ENCODE measurements at places on chromosomes 11 and 22. TPM values are rescaled to one million over a fixed set of nuclear protein-coding genes. Genes with fewer than 3 reads are reported as not detected.

DNA sequence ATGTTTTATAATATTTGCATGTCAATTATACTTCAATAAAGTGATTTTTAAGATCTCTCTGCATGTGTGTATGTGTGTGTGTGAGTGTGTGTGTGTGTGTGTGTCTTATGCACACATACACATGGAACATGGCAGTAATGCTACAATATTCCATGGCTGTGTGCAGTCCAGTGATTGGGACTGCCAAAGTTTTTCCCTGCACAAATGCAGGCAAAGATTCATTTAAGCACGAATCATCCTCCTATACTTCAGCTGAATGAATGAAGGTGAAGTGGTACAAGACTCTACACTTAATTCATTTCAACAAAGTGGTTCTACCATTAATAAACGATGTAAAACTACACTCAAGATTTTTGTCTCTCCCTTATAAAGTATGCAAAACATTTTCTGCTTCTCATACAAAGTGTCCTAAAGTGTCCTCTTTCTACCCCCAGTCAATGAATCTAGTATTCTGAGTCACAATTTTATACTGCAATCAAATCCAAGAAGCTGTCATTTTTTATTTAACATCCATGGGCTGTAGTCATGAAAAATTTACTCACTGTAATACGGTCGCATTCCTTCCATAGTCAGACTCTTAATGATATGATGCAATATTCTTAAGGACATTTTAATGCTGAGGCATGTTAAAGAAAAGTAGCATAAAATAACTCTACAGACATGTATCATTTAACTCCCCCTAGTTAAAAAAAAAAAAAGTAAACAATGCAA lies 132.4 kb downstream of the TTC28 start:
- DNase-seq: no peak

DNA sequence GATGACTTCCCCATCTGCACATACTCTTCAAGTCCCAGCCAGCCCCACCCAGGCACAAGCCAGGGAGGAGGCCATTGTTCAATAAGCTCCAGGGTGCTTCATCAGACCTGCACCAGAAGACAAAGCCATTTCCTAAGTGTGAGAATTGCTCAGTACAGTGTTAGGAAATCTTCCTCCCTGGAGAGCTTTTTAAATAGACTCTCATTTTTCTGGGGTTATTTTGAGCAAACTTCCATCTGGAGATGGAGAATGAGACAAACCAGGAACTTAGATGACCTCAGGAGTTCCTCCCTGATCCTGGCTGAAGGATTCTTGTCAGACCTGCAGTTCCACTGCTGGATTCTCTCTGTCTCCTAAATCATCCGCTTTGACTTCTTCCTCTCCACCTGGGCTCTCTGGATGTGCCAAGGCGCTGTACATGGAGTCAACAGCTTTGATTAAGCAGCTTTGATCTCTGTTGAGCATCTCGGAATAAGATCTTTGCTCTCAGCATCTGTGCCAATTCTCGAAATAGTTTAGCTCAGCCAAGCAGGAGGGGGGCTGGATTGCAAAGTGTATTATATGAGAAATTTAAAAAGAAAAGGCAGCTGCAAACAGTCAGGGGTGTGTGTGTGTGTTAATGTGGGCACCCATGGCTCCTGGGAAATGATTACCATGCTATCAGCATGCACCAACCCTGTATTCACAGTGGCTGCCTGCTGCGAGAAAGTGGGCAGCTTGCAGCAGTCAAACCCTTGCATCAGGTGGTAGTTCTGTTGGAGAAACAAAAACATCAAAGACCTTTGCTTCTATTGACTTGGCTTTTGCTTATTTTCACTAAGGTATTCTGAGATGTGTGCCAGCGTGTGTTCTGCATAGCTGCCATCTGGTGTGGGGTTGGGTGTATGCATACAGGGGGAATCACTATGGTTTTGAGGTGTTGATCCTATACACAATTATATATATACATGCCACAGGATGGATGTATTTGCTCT lies 70.2 kb upstream of the NAV2 start:
- no peak for DNase-seq

- no peak for DNase-seq
These were observed 6.8 kb downstream of the CAPN1 start for GRCh38 chr11:65188486-65188885.

- DNase-seq: no peak
These were observed 7.6 kb downstream of the ST14 start for GRCh38 chr11:130167146-130167545.

DNA sequence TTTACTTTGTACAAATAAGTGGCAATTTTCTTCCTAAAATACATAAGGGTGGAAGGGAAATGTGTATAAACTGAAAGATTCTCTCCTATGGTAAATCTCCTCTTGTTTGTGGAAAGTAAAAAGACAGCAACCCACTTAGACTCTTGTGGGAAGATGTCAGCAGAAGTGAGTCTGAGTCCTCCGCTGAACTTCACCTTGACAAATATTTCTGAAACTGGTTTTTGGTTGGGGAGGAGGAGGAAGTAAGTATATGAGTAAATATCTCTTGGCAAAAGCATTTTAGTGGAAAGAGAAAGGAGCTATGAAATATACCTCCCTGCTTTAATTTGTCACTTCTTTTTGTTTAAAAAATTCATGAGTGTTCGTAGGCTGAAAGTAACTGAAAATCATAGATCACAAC lies 196.2 kb downstream of the KIRREL3 start:
- no peak for DNase-seq

DNA sequence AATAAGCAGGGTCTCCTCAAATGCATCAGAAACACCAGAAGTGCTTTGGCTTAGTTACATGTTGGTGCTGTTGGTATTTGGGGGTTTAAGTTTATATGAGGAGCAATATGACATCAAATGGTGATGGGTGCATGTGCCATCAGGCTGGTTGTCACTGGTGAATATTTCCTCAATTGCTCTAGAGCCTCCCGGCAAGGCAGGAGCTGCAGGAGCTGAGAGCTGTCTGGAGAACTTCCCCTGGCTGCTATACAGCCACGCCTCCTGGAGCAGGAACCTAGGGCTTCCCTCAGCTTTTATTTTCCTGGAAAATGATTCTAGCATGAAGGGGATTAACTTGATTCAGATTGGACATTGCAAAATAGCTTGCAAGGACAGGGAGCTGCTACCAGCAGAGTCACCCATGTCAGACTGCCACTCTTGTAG lies 15.8 kb downstream of the IGLL5 start:
- DNase-seq: no peak

TTC36 gene
- total RNA-seq: 0.85 TPM

E2F8 gene
- total RNA-seq: 2.7 TPM

TRIM6 gene
- total RNA-seq: 3.6 TPM

OR8D1 gene
- total RNA-seq: not detected

RAB36 gene
- 1.4 TPM for total RNA-seq

RPUSD4 gene
- 30.0 TPM for total RNA-seq

UPB1 gene
- not detected for total RNA-seq
